ENCODE measurements at places on chromosomes 1 and 21.

- DNase-seq: no peak
Observed at GRCh38 chr1:160520582-160520981, 2.5 kb downstream of the SLAMF6 start.

GRCh38 chr1:19877181-19877750 lies 4.9 kb upstream of the OTUD3 start:
- no peak for DNase-seq

- DNase-seq: no peak
Observed at GRCh38 chr1:162319493-162320175, 57.0 kb downstream of the SPATA46 start.

DNA sequence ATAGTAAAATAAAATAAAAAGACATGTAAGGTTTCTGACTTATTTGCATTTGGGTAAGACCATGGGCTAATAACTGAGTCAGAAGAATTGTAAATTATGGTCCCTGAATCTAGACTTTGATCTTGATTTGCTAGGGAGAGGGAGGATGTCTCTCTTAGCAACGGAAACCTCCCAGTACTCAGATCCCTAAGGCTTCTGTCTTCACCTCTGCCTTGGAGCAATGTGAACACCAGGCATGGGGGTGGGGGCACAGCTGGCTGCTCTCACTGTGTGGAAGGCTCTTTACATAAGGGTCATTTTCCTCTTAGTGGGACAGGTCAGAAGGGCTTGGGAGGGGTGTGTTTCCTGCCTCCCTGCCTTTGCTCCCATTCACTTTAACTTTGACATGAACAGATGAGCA lies 17.0 kb upstream of the TMEM54 start:
- no peak for DNase-seq

DNA sequence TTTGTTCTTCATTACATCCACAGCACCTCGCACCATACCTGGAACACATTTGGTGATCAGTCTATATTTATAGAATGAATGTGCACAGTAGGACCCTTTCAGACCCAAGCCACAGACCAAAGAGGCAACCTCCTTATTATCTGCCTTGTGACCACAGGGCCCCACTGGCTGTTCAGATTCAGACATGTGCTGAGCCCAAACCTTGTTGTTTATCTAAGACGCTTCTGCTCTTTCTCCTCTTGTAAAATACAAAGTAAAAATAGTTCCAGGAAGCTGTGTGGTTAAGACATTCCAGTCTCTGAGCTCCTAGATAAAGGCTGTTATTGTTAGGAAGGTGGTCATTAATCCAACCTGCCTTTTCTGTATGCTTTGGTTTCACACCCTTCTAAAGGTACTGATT lies 3.6 kb upstream of the SCMH1 start:
- DNase-seq: no peak

DNA sequence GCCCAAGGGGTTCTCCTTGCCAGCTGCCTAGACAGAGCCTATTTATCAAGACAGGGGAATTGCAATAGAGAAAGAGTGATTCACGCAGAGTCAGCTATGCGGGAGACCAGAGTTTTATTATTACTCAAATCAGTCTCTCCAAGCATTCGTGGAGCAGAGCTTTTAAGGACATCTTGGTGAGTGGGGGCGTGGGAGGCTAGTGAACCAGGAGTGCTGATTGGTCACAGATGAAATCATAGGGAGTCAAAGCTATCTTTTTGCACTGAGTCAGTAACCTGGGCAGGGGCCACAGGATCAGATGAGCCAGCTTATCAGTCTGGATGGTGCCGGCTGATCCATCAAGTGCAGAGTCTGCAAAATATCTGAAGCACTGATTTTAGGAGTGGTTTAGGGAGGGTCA lies 64.8 kb upstream of the MRPS6 start:
- DNase-seq: no peak

DNA sequence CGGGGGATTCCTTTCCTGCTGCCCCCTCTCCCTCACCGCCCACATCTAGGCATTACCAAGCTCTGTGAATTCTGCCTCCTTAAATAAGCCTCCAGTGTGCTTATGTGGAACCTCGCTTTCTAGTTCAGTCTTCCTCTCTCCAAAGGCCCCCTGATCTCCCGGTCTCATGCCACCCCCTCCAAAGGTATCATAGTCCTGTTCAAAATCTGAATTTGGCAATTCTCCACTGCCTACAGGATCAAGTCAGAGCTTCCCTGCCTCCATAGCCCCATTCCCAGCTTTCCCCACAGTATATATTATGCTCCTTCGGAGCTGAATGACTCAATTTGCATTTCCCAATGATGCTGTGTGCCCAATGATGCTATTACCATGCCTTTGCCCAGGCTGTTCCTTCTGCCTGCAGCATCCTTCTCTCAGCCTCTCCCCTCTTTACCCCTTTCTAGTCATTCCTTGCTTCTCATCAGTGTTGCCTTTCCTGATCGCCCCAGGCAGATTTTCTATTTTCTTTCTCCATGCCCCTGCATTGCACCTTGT lies 1.7 kb downstream of the AZIN2 start:
- DNase-seq: no peak

GRCh38 chr1:46180082-46180616 lies 3.9 kb upstream of the P3R3URF start:
- no peak for DNase-seq

DNA sequence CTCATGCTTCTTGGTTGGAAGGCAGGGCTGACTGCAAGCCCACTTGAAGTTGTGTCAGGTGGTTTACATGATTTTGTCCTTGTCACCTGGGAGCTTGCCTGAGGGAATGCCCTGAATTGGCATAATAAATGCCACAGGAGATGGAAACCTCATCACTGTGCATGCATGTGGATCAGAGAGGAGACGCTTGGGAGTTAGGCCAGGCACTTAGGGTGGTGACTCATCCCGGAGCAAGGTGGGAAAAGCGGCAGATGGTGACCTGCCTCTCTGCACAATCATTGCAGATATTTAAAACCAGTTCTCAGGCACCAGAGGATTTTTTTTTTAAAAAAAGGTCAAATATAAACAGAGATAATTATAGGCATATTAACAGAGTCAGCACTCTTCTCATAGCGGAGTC lies 202.2 kb upstream of the KIAA0040 start:
- DNase-seq: no peak

DNA sequence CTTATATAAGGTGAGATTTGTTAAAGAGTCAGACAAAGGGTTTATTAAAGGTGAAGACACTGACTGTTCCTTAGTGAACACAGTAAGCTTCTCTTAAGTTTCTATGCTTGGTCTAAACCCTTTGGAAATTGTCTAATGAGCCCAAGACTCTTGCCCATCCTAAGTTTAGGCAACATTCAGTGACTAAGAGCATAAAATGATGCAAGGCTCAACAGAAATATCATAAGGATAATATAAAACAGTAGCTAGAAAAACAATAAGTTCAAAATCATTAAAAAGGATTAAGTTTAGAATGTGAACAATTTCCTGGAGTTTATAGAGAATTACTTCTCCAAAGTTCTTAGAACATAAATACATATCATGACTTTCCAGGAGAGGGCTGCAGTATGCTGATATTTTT lies 108.9 kb upstream of the PDC start:
- DNase-seq: no peak

DNA sequence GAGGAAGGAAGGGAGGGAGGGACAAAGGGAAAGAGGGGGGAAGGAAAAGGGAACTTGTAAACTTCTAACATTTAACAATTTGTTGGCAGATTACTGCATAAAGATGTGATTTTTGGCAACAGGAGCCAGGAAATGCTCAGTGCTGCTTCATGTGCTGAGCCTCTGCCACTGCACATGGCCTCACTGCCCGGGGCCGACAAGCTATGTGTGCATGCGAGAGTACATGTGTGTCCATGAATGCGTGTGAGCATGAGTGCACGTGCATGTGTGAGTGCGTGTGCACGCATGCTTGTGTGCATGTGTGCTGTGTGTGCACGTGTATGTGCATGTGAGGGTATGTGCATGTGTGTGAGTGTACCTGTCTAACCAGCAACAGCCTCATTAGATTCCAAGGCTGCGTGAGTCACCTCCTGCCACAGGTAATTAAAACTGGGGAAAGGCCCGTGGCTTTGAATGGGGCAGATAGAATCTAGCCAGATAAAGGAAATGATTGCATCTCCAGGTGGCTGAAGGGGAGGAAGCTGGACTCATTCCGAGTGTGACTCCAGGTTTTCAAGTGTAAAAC lies 41.4 kb upstream of the TSPEAR start:
- no peak for DNase-seq

- DNase-seq: no peak
Observed at GRCh38 chr1:46605232-46605631, 1.2 kb upstream of the MKNK1 start.
